ENCODE measurements at places on chromosomes 11 and 22.

- no peak for DNase-seq
Measured at GRCh38 chr11:124868331-124869274, 3.4 kb downstream of the ROBO3 start.

- no peak for DNase-seq
Measured at GRCh38 chr11:36750349-36750748, 152.3 kb upstream of the RAG2 start.

DNA sequence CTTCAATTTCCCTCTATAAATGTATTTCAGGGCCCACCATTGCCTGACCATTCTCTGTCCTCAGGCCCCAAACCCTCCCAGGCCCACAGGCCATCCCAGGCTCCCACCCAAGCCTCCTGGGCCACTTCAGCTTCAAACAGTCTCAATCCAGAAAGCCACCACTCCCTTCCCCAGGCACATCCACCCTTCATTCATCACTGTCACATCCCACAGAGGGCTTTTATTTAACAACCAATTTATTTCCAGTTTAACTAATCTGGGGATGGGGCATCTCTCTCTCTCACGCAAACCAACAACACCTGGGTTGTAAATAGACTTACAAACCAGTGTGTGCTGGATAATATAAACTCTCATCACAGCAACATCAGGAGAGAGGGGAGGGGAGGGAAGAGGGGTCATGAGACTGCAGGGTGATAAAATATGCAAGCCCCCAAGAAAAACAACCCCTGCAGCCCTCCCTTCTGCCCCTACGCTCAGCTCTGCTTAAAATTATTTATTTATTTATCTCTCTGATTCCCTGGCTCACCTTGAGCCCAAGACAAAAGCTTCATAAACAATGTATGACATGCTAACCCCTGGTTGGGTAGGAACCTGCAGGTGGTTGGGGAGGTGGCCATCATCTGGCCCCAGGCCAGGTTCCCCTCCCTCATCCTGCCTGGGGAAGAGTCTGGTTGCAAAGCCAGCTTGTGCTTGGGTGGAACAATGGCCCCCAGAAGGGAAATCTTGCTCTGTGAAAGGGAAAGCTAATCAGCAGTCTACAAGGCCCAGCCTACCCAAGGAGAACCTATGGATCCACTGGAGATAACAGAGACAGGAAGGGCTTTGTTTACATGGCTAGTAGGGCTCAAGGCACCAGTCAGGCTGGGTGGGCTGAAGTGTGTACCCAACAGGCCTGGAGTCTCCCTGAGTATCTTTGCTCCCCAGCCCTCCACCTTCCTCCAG, 359.2 kb downstream of the BUD13 start:
- no peak for DNase-seq

DNA sequence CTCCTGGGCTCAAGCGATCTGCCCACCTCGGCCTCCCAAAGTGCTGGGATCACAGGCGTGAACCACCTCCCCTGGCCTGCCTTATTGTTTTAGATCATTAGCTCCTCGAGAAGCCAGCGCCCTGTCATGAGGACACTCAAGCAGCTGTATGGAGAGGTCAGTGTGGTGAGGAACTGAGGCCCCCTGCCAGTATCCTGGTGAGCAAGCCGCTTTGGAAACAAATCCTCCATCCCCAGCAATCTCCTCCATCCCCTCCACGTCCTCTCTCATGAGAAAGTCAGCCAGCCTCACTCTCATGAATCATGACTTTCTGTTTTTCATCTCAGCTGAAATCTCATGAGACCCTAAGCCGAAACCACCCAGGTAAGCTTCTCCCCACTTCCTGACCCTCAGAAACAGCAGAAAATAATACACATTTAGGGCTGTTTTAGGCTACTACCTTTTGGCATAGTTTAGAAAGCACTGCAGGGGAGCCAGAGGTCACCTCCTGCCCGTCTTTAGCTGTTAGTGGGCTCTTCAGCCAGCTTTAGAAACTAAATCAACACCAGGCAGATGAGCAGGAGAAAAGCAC, 56.0 kb downstream of the CTTN start:
- DNase-seq = no peak

GRCh38 chr22:38347944-38348750, 30.9 kb upstream of the CSNK1E start:
- no peak for DNase-seq

DNA sequence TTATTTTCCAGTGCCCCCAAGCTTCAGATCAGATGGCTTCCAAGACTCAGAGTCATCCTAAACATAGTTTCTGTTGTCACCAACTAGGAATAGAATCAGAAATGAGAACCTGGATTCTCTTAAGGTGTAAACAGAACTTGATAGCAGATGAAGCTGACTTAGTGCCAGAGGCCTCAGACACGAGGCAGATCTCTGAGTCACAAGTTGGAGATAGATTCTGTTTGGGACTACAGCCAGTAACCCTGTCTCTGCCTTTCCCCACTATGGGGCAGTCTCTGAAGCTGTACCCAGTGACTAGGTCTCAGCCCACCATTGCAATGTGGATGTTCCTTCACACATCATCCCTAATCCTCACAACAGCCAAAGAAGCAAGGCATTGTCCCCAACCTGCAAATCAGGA, 25.4 kb downstream of the NEU3 start:
- DNase-seq = no peak

GRCh38 chr11:125373426-125374391, 122.4 kb downstream of the FEZ1 start:
- no peak for DNase-seq

- no peak for DNase-seq
Measured at GRCh38 chr11:74070723-74071492, 62.0 kb upstream of the UCP3 start.

DNA sequence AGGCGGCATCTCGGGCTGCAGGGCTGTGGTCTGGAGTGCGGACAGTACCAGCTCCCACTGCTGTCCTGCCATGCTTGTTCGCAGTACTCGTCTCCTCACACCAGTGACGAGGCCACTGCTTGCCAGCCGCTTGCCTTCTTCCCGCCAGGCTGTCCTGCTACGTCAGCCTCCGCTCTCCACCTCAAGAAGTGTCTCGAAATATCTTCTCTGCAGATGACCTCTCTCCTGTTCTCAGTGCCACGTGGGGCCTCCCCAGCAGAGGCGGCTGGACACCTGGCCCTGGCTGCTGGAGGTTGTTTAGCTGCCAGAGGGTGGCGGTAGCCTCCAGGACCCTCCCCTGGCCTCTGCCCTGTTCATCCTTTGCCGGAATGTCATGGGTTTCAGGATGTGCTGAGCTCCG, 3.1 kb upstream of the CCDC188 start:
- DNase-seq = no peak

- no peak for DNase-seq
Measured at GRCh38 chr11:8794126-8794525, 111.5 kb downstream of the RPL27A start.

- no peak for DNase-seq
Measured at GRCh38 chr11:44575288-44575672, 9.8 kb downstream of the CD82 start.

DNA sequence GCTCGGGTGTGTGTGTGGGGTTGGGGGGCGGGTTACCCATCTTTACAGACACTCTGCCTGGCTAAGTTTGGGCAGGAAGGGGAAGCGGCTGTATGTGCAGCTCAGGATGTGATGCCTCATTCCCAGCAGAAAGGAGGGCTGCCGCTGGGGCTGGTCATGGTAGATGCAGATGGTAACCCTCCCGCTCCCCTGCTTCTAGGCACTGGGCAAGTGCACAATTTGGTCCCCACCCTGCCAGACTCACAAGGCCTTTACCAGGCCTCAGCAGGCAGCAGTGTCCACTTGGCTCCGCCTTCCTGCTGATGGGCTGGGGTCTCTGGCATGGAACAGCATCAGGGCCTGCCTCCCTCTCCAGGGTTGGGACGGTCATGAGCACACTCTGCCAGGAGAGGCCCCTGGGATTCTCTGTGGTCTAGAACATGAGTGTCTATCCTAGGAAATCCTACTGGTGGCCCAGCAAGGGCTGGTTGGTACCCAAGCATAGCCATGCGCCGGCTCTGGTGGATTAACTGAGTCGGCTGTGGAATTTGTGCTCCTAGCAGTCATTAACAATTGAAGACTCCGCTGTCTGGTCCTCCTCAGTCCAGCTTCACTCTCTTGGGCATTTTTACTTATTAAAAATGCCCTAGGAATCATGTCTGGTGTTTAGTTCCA, 4.2 kb downstream of the LMO1 start:
- no peak for DNase-seq

DNA sequence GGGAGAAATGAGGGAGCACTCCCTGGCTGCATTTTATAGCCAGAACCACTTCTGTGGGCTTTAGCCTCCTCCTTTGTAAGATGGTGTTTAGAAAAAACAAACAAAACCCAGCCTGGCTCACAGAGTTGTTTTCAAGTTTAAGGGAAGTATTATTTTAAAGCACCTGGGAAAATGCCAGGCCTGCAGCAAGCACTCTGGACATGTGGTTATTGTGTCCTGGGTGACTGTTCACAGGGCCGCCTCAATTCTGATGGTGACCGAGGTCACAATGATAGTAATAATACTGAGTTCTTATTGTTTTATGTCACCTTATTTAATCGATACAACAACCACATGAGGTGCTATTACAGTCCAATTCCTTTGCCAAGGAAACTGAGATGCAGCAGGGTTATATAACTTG, 20.7 kb upstream of the SLC22A12 start:
- DNase-seq = no peak

- no peak for DNase-seq
Measured at GRCh38 chr11:134155456-134155855, 68.3 kb downstream of the NCAPD3 start.

GRCh38 chr11:104999721-105000120, 23.2 kb downstream of the CASP5 start:
- DNase-seq = no peak

DNA sequence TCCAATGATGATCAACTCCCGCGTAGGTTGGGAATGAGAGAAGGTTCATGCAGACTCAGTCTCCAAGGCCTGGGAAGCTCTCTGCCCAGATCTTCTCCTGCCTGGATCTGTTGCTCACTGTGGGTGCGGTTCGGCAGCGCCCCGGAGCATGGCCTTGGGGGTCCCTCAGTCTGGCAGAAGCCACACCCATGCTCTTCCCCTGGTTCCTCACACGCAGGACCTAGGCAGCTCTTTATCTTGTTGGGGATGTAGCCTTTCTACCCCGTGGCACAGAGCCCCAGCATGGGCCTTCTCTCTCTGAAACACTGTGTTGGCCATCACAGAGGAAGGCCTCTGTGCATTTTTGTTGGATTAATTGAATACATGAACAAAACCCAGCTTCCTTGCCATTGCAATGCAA, 1461.6 kb downstream of the BRD1 start:
- no peak for DNase-seq

- DNase-seq = no peak
Measured at GRCh38 chr11:102267609-102268008, 49.7 kb upstream of the BIRC3 start.

DNA sequence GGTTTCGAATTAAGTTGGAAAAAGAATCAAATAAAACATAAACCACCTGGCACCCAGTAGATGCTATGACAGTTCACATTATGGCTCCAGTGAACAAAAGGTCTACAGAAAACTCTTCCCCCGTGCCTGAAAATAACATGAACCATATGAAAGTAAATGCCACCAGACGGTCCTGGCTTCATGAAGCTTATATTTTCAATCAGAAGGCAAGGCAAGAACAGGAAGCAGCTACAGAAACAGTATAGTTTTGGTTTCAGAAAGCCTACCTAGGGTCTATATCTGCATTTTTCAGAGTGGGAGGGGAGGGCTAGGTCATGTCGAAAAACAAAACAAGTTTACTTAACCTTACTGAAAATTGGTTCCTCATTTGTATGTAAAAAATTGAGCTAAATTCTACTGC, 9.8 kb downstream of the RAB30 start:
- no peak for DNase-seq

Measured in activated CD4-positive, alpha-beta T cell treated with anti-CD3 and anti-CD28 coated beads, Interleukin-2, amount 10 ng/mL, durations not matched to agents 7 days and 5 days (primary cell).